ENCODE measurements at places on chromosomes 3 and 15.

DNA sequence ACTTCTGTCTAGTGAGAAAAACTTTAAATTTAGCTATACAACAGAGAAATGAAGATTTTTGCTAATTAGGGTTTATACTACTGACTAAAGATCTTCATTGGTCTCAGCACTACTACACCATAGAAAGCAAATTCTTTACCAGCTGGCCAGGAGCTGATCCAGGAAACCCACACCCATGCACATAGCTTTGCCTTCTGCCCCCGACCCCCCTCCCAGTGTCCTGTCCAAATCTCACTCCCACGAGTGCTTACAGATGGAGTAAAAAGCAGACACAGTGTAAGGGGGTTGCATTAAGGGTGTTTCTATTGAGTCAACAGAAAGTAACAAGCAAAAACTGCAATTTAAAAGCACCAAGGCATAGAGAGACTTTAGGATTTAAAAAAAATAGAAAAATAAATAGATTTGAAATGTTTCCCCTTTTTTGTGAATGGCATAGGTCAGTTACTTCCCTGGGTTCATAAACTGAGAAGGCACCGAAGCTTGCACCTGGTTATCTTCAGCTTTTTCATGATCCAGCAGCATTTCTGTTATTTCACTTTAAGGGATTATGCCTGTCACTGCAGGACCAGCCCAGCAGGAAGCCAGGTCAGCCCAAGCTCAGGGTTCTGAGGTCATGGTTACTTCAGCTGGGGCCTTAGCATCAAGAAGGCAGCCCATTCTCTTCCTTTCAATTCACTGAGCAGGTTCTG is 124.3 kb downstream of the CTNNB1 start:
- DNase-seq, result no peak

DNA sequence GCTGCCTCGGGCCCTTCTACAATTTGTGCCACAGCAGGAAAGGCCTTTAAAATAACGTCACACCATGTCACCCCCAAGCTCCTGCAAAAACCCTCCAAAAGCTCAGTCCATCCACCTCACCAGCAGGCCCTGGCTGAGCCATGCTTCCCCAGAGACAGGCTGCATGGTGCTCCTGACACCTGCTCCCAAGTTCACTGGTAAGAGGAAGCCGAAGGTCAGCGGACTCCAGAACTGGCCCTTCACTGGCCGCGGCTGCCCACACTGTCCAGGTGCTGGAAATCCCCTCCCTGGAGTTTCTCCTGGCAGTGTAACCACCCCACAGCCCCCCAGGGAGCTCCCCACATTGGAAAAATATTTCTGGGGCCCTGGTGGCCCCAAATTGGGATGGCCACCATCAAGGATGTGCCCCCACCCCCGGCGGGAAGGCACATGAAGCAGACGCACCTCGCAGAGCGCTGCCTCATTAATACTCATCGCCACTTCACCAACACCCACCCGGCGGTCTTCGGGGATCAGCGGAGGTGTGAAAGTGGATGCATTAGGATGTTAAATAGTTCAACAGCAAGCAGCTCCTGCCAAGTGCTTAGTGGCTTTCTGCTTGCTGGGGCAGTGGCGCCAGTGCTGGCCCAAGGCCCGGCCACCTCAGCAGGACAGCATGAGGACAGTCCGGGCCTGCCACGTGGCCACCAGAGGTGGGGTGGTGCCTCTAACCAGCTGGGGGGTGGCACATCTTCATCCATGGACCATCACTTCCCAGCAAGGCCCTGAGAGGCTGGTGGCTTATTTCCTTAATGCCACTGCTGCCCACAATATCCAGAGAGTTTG is 146.1 kb upstream of the IQSEC1 start:
- DNase-seq, result no peak

DNA sequence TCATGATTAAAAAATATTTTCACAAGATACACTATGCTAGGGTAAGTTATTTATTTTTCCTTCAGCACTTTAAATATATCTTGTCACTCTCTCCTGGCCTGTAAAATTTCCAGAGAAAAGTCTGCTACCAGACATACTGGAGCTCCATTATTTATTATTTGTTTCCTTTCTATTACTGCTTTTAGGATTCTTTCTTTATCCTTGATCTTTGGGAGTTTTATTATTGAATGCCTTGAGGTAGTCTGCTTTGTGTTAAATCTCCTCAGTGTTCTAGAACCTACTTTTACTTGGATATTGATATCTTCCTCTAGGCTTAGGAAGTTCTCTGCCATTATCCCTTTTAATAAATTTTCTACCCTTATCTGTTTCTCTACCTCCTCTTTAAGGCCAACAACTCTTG is 142.0 kb upstream of the TGFBR2 start:
- DNase-seq, result no peak

DNA sequence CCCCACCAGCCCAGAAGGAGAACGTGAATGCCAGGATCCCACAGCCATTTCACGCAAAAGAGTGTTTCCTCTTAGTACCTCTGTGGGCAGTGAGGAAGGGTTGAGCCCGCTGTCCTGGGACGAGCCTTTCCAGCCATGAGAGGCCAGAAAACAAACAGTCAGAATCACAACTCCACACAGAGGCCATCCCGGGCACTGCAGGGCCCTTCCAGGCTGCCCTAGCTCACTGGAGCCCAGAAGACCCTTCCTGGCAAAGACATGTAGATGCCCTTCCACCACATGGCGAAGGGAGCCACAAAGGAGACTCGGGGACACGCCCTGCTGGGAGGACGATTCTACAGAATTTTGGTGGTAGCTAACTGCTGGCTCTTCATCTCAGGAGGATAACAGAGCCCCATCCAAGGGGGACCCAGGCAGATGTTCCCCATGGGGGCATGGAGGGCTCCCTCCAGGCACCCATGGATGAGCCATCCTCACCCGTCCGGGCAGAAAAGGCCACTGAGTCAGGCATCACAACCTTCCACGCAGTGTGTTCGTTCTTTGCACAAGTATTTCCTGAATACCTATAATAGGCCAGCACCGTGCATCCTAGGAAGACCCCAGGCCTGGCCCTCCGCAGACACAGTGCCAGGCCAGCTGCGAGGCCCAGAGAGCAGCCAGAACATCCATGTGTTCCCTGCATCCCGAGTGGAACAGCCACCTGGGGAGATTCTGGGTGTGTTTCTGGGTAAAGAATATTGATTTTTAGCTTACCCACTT is 47.2 kb downstream of the SLC12A8 start:
- no peak for DNase-seq

- DNase-seq, result peak; percentile 14
Measured at GRCh38 chr3:109532257-109533216, 195.2 kb upstream of the DPPA4 start.

- DNase-seq, result no peak
Measured at GRCh38 chr3:172846103-172846561, 95.6 kb downstream of the ECT2 start.
